ENCODE measurements at places on chromosomes 1 and 21.

DNA sequence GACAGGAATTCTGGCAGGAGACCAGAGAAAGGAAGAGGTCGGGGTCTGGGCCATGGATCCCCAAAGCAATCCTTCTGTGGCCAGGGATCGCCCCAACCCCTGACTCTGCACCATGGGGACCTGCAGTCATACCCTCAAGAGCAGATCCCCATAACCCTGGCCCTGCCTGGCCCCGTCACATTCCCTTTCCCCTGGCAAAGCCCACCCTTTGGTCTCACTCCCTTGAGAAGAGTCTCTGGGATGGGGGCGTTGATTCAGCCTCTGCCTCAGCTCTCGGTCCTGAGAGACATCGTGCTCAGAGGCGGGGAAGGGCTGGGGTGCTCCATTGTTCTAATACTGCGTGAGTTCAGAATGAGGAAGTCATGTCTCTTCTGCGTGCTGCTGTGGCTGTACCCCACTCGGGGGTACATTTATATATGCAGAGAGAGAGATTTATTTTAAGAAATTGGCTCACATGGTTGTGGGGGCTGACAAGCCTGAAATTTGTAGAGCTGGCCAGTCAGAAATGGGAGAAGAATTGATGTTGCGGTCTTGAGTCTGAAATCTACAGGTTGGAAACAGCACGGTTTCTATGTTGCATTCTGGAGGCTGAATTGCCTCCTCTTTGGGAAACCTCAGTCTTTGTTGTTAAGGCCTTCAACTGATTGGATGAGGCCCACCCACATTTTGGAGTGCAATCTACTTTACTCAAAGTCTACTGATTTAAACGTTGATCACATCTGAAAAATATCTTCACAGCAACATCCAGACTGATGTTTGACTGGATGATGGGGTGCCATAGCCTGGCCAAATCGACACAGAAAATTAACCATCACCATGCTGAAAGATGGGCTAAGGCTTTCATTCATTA is 4.2 kb upstream of the PADI2 start:
- DNase-seq = no peak

GRCh38 chr1:25688390-25689119 is 72.0 kb downstream of the MAN1C1 start:
- no peak for DNase-seq

DNA sequence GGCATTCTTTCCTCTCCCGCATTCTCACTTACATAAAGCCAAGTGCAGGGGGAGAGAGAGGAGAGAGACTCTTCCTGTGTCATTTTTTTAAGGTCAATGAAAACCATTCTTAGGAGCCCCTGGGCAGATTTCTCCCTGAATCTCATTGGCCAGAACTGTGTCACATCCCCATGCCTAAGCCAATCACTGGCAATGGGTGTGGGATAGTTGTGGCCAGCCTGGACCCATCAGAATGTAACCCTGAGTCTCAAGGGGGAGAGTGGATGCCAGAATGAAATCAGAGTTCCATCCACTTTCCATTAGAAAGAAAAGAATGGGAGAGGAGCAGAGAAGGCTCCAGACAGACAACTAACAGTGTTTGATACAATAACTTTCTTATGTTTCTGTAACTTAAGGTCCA is 31.2 kb upstream of the COQ8A start:
- no peak for DNase-seq

DNA sequence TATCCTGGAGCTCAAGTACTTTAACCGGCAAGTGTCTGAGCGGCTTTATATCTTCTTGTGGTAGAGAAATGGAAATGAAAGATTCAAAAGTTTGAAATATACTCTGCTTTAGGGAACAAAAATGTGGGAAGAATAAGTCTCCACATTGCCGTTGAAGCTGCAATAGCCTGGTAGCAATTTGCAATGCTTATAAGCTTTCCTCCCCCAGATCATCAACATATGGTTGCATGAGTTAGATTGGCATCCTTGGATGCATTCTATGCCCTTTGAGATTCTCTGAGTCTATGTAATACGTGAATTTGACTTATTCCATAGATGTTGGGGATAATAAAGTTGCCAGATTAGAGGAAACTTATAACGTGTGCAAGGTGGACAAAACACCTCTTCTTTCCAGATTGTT is 86.1 kb upstream of the KCNK1 start:
- DNase-seq = no peak

DNA sequence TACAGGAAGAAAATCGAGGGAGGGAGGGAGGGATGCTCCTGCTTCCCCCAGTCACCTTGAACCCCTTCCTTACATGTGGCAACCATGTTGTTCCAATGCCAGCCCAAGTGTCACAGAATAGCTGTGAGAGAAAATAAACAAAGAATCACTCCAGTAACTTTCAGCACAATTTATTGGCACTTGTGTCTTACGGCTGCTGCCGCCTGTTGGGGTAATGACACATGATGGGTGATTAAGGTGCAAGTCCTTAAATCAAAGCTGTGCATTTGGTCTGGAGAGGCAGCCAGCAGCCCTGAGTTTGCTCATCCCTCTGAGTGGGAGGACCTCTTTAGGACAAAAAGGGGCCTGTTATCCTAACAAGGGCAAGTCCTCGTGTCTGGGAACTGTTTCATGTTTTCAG is 377.7 kb downstream of the PCP4 start:
- no peak for DNase-seq

DNA sequence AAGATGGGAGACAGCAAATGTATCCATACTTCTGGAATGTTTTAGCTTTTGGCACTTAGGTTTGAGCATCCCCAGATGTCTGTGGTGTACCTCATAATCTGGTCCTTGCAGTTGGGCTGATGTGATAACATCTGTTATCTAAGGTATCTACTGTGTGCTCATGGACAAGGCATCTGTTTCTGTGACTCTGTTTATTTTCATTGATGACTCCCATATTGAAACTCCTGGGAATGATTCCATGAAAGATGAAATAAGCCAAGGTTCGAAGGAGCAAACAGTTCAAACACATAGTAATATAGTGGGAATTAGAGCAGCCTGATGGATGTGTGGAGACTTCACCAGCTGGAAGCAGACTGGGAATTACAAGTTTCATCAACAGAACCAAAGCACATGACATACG is 20.7 kb upstream of the TRIM45 start:
- no peak for DNase-seq

- no peak for DNase-seq
These were observed 113.9 kb upstream of the CDC42BPA start for GRCh38 chr1:227432181-227432535.
